ENCODE measurements at places on chromosomes 4 and X. TPM values are rescaled to one million over a fixed set of nuclear protein-coding genes. Genes with fewer than 3 reads are reported as not detected.

Gene BEND4
- total RNA-seq: 9.6 TPM

Gene TCEAL7
- 30.8 TPM for total RNA-seq

Gene TMEM31
- total RNA-seq: not detected

Gene COL25A1
- 2.0 TPM for total RNA-seq

Gene ZNF157
- 1.4 TPM for total RNA-seq

Gene FMR1NB
- total RNA-seq: not detected

Gene DOCK11
- total RNA-seq: 18.8 TPM

Gene TIGD4
- 4.1 TPM for total RNA-seq

Gene CYBB
- total RNA-seq: not detected

Gene NEUROG2
- total RNA-seq: 0.09 TPM

Gene DSPP
- total RNA-seq: 0.21 TPM

Gene CCNA2
- 197 TPM for total RNA-seq
